ENCODE measurements at places on chromosomes 3 and 15.
A peak's percentile ranks its signal among the peaks of the same experiment; 100 is the strongest.

DNA sequence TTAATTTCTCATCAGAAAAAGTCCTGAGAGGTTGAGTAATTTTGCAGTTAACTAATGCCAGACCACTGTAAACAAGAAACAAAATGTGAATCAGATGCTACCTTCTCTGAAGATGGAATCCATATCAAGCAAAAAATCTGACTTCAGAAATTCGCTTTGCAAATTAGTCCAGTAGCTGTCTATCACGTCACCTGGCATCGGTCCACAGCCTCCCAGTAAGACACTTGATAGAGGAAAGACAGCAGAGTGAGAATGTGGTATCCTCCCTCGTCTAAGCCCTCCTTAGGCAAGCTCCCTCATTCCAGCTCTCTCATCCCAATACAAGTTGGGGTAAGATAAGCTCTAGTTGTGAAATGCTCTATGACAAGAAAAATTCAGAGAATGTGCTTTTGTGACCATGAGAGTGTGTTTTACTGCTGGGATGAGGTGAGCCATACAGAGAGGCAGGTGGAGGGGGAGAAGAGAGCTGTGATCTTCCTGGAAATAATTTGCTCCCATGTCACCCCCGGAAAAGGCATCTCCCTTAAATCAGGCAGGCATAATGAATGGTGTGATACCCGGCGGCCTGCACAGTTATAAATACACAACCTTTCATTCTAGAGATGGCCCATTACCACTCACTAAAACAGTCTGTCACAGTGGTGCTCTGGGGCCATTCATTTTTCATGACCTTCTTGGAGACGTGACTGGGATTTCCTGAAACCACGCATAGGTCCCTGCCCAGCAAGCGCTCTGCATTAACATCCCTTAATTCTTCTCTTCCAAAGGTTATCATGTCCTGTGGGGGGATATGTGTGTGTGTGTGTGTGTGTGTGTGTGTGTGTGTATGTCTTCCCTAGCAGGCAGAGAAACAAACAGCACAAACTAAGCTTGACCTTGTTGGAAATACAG lies 602.0 kb upstream of the KCNMB2 start:
- H3K36me3 ChIP-seq, result no peaks in the 10 kb centered on the region
- H3K27ac ChIP-seq, result no peak overlapping the region
- no peak for DNase-seq
- no peaks in the 10 kb centered on the region for H3K4me1 ChIP-seq

- no peaks in the 10 kb centered on the region for H3K27me3 ChIP-seq
- no peaks in the 10 kb centered on the region for H3K36me3 ChIP-seq
- no peak overlapping the region for H3K27ac ChIP-seq
Observed at GRCh38 chr15:64389036-64389435, 1.4 kb downstream of the TRIP4 start.

GRCh38 chr15:92418864-92419263 lies 25.2 kb downstream of the ST8SIA2 start:
- H3K4me1 ChIP-seq, result no peaks in the 10 kb centered on the region
- no peak overlapping the region for H3K4me3 ChIP-seq
- no peaks in the 10 kb centered on the region for H3K36me3 ChIP-seq
- no peak for DNase-seq
- H3K27me3 ChIP-seq, result no peaks in the 10 kb centered on the region

DNA sequence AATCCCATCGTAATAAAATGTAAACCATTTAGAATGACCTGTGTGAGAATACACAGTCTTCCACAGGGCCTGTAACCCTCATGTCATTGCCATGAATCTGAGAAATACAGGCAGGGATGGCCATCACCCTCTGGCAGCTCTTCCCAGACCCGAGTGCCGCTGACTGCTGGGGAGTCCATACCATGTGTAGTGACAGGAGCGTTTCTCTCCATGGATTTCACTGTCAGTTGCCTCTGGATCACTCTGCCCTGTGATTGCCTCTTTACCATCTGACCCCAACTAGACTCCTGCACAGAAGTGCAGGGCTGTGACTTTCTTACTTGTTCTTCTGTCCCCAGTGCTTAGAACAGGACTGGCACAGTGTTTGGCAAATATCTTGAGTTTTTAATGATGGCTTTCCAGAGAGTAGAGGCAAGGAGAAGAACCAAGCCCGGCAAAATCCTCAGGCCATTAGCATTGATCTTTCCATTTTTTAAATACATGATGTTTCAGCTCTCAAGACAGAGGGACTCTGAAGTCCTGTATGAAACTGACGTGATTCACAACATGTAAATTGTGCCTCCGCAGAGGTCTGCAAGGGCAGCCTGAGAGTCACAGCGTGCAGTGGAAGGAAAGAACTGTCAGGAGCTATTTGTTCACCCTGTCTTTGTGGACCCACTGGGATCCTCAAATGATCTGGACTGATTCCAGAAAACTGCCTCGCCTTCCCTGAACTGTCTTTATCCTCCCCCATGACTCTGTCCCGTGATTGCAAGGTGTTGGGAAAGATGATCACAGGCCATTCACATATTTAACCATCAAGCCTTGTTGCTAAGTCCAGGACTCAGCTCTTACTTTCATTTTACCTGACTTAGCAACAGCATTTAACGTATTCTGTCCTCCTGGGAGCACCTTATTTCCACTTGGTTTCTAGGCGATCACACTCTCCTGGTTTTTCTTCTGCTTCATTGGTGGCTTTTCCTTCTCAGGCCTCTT lies 354.9 kb downstream of the EPHB1 start:
- DNase-seq, result no peak
- H3K27me3 ChIP-seq, result no peaks in the 10 kb centered on the region
- no peak overlapping the region for H3K4me3 ChIP-seq
- no peak overlapping the region for H3K27ac ChIP-seq
- no peaks in the 10 kb centered on the region for H3K4me1 ChIP-seq
- no peaks in the 10 kb centered on the region for H3K36me3 ChIP-seq

DNA sequence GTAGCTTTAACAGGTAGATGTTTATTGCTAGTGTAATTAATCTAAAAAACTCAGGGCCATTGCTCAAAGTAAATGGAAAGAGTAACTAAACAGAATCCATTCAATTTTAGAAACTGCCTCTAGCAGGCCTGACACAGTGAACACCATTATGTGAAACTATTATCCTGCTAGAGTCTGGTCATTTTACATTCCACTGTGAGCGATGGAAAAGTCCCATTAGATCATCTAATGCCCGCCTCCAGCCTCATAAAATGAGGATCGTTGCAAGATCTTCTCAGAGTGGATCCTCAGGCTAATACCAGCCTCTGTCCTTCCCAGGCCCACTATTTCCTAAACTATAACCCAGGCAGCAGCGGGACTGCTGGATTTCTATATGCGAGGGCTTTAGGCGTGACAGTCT lies 107.7 kb downstream of the WDR76 start:
- H3K36me3 ChIP-seq, result no peaks in the 10 kb centered on the region
- no peak overlapping the region for H3K4me3 ChIP-seq
- DNase-seq, result no peak
- H3K4me1 ChIP-seq, result no peaks in the 10 kb centered on the region
- H3K27me3 ChIP-seq, result no peaks in the 10 kb centered on the region
- H3K27ac ChIP-seq, result no peak overlapping the region

GRCh38 chr3:80668100-80668499 lies 900.3 kb upstream of the ROBO1 start:
- H3K36me3 ChIP-seq, result no peaks in the 10 kb centered on the region
- no peaks in the 10 kb centered on the region for H3K4me1 ChIP-seq
- no peak for DNase-seq
- H3K27me3 ChIP-seq, result no peaks in the 10 kb centered on the region

GRCh38 chr3:97896547-97896946 lies 74.7 kb downstream of the CRYBG3 start:
- DNase-seq, result no peak
- no peaks in the 10 kb centered on the region for H3K27me3 ChIP-seq
- H3K27ac ChIP-seq, result no peak overlapping the region
- H3K36me3 ChIP-seq, result no peaks in the 10 kb centered on the region
- peaks cover 12% of the 10 kb centered on the region for H3K4me1 ChIP-seq

- H3K36me3 ChIP-seq, result no peaks in the 10 kb centered on the region
- H3K4me1 ChIP-seq, result no peaks in the 10 kb centered on the region
- no peak for DNase-seq
Observed at GRCh38 chr3:183870563-183870962, 14.1 kb downstream of the PARL start.

DNA sequence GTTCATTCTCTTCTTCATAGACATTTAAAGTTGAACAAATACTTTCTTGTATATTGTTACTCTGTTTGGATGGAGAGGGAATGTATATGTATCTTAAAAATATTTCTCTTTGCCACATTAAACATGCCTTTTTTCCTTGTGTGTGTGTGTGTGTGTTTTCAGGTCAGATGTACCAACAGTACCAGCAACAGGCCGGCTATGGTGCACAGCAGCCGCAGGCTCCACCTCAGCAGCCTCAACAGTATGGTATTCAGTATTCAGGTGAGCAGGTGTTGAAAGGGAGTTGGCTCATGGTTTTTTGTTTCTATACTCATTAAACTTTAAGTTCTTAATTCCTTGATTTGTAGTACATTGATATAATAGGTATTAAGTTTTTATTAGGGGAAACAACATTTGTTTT lies 35.4 kb downstream of the TFG start:
- peaks cover 12% of the 10 kb centered on the region for H3K36me3 ChIP-seq
- no peak overlapping the region for H3K27ac ChIP-seq
- no peaks in the 10 kb centered on the region for H3K27me3 ChIP-seq
- H3K4me3 ChIP-seq, result no peak overlapping the region
- DNase-seq, result no peak
- no peaks in the 10 kb centered on the region for H3K4me1 ChIP-seq

DNA sequence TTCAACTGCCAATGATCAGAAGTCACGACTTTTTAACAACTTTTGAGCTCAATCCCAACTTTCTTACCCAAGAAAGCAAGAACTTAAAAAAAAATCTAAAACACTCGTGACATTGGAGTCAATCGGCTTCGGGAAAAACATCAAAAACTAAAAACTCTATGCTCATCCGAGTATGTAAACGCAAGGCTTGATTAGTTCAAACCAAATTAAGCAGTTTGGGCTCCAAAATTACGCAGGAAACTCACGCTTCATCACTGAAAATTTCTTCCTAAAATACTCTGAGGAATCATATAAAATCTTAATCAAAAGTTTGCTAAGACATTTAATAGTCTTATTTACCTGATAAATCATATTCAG lies 1.6 kb downstream of the TRA2B start:
- peaks cover 30% of the 10 kb centered on the region for H3K4me1 ChIP-seq
- H3K27ac ChIP-seq, result peak overlapping the region; percentile 90
- H3K4me3 ChIP-seq, result peak overlapping the region; percentile 83
- DNase-seq, result no peak

- no peaks in the 10 kb centered on the region for H3K27me3 ChIP-seq
- H3K4me3 ChIP-seq, result peak overlapping the region; percentile 69
- no peak for DNase-seq
- no peak overlapping the region for H3K27ac ChIP-seq
- peaks cover 34% of the 10 kb centered on the region for H3K4me1 ChIP-seq
Observed at GRCh38 chr3:71726146-71726545, 944 bp upstream of the EIF4E3 start.

- no peaks in the 10 kb centered on the region for H3K27me3 ChIP-seq
- H3K4me1 ChIP-seq, result no peaks in the 10 kb centered on the region
- H3K4me3 ChIP-seq, result no peak overlapping the region
Observed at GRCh38 chr15:43214592-43215295, 6.1 kb downstream of the EPB42 start.

All from MM.1S (cell line).